Pancreas (tissue), 10 donors: ENCODE measurements at places on chromosomes 16 and 17.
A peak's percentile ranks its signal among the peaks of the same experiment; 100 is the strongest.

DNA sequence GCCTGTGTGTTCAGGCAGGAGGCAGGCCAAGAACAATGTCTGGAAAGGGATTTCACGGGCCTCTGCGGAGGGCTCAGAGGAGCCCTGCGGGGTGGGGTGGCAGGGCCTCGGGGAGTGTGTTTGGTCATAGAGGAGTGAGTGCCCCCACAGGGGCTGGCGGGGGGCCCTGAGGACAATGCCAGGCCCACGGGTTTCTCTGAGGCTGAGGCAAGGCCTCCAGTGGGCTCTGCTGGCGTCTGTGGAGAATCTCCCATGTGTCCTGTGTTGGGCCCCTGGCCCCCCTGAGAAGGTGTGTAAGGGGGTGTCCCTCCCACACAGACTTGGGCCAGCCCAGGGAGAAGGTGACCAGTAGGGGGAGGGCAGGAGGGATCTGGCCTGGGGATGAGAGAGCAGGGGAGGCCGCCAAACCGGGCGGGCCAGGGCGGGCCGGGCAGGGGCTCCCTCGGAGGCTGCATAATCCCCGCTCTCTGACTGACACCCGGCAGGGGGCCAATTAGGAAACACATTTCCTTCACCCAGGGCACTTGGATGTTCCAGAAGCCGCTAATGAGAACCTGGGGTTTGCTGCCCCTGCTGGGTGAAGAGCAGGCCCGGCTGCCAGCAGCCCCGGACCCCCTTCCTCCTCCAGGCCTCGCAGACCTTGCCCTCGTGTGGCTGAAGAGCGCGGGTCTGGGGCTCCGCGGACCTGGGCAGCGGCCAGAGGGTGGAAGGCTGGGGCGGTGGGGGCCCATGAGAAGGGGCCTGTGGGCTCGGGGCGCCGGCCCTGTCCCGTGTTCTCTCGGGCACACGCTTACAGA is 204.2 kb downstream of the NTN1 start:
- no peak for DNase-seq

DNA sequence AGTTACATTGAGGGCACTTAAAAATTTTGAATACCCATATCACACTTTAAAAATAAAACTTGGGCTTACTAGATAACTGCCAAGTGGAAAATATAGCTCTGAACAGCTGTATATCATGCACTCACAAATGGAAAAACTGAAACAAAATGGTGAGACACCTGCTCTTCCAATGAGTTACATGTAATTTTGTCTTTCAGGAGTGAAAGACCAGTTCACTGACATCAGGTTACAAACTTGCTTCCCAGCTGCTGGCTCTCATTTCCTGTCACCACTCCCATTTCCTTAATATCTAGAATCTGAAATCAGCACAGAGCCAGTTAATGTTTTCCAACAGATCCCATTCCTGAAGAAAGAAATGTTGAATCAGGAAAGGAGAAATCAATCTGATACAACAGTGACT is 10.8 kb downstream of the CSNK2A2 start:
- DNase-seq = no peak

DNA sequence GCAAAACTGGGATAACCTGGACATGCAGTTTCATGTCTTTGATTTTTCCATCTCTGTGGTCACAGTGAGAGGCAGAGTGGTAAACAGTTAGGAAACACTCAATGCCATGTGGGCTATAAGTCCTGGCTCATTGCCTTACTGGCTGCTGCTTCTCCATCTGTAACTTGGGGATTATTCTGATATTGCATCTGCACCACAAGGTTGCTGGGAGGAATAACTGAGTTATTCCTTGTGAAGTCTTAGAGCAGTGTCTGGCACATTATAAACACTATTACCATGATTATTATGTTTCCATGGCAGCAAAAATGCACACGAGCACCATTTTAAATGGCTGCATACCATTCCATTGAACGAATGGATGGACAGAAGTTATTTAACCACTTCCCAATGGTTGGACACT is 111.7 kb upstream of the CDH5 start:
- DNase-seq = no peak

DNA sequence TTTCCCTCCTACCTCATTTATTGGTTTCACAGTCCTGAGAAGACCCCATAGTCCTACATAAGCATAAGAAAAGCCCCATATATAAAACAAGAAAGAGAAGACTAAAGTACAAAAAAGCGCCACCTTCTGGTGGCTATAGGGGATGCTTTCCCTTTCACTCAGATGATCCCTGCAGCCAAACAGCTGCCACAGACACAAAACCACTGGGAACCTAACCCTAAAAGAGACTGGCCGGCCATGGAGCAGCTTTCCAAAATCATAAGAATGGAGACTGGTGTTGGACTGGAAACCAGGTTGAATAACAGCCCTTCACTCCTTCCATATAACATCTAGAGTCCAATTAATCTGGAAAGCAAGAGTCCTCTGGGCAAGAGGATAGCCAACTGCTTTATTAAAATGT is 11.4 kb downstream of the DYNC1LI2 start:
- no peak for DNase-seq

- peak; percentile 77 for DNase-seq
These were observed at the start of gene FN3K for GRCh38 chr17:82734987-82735866. FN3K (plus strand) TSS chr17:82735615; CDS start chr17:82735637, 22 bp downstream.

- DNase-seq = no peak
These were observed 38.9 kb downstream of the COX4I1 start for GRCh38 chr16:85838381-85838780.

DNA sequence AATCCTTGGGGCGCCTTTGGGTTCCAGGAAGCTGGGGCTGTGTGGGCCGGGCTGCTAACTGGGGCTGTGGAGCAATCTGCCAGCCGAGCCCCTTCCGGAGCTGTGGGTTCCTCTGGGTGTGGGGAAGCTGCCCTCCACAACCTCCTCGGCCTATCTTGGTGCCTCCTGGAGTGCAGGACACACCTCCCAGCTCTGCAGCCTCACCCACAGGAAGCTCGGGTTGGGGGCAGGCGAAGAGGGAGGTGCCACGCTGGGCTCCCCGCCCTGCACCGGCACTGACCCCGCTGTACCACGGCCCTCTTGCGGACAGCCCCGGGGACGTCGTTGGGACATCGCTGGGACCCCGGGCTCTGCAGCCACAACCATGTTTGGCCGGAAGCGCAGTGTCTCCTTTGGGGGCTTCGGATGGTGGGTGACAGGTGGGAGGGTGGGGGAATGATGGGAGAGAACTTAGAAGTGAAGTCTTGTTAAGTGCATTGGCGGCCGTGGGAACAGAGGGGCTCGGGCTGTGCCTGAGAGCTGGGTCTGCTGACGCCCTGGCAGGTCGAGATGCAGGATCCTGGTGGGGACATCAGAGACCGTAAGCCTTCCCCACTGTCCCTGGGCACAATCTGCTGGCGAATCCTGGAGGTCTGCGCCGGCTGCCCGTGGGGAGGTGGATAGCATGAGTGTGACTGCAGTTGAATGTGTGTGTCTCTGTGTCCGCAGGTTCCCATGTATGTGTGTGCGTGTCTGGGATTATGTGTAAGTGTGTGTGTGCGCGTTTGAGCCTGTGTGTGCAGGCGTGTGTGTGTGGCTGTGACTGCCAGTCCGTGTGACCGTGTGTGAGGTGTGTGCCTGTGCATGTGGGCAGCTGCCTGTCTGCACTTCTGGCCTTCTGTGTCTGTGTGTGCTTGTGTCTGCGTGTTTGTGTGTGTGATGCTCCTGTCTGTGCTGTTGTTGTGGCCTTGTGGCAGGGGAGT is at the start of gene RAP1GAP2:
RAP1GAP2 (plus strand) TSS at position 275 of the 962 bp plus-strand sequence; CDS start at position 365, 90 bp downstream.
- DNase-seq = no peak

GRCh38 chr17:45311760-45312476 is 4.9 kb downstream of the MAP3K14 start:
- DNase-seq = peak; percentile 85

- DNase-seq = no peak
These were observed 10.7 kb downstream of the SGSM2 start for GRCh38 chr17:2347805-2348685.

DNA sequence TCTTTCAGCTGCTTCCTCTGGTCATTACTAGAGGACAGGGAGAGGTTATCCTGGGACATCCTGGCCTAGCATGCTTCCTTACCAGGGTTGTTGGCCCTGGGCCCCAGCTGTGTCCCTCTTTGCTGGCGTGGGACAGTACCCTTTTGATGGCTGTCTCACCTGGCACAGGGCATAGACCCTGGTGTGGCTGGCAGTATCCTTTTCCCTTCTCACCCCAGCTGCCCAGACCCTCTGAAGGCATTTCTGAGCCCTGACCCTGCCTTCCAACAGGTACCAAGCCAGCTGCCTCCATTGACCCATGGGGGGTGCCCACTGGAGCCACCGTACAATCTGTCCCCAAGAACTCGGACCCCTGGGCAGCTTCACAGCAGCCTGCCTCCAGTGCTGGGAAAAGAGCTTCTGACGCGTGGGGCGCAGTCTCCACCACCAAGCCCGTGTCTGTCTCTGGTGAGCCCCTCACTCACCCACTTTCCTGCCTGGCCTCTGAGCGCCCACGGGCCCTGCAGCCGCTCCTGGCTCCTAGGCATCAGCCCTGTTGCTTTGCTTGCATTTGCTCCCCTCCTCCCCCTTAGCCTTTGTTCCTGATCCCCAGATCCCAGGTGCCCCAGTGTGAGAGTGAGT is 34.0 kb downstream of the B9D1 start:
- no peak for DNase-seq

DNA sequence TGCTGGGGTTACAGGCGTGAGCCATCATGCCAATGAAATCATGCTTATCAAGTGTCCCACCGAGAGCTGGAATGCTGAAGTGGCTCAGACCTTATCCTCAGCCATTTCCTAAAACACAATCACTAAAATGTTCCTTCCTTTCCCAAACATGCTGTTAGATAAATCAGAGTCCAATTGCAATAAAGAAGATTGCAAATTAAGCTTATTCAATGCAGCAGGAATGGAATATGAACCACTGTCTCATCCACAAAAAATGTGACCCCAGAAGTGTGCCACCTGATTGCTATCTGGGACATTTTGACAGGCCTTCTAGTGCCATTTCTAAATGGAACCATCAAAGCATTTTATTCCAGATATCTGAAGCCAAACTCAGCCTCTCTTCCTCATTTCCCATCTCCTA is 205.5 kb upstream of the CDH11 start:
- DNase-seq = no peak

GRCh38 chr16:55289353-55289752 is 34.6 kb upstream of the IRX6 start:
- DNase-seq = no peak

DNA sequence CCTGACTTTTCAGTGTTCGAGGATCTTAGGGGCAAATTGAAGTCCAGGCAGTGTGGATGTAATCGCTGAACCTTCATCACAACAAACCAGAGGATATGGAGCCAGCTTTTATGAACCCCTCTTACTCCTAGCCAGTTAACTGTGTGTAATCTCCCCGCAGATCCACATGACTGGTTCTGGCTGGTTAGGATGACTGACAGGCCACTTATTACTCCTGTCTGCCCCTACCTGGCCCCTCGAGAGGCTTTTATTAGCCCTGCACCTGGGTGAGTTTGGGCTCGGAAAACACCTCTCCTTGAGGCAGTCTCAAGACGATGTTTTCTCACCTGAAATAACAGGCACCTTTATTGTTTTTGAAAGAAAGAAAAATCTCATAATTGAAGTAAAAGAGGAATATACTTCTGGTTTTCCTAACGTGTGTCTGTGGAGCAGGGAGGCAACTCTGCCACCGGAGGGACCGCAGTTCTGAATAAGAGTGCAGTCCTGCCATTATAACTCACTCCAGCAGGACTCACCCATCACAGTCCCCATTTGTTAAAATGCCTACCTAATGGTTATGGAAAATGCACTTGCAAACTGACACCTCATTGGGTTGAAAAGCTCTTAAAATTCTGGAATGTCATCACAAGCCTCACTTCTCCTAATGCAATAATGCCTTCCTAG is 291.9 kb upstream of the N4BP1 start:
- DNase-seq = no peak

DNA sequence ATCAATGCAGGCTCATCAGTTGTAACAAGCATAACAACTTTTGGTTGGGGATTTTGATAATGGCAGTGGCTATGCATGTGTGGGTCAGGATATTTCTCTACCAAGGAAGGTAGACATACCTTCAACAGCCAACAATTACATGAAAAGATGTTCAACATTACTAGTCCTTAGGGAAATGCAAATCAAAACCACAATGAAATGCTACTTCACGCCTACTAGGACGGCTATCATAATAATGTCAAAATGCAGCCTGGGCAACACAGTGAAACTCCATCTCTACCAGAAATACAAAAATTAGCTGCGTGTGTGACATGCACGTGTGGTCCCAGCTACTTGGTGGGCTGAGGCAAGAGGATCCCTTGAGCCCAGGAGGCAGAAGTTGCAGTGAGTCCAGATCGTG is 7.3 kb upstream of the SLC5A10 start:
- no peak for DNase-seq

DNA sequence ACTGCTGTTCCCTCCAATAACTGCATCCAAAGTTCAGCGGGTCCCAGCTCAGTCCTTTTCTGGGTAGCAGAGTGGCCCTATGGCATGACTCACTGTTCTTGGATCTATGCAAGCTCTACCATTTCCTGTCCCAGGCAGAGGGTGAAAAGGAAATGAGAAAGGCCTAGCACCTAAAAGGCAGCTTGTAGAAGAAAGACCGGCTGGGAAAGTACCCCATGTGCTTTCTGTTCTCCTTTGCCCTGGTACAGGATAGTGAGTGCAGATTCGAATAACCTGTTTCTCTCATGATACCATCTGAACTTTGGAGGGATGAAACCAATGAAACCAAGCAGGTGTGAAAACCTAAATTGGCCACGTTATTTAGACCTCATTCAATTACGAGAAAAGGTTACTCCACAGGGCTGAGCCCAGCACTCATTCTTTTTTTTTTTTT is 12.7 kb upstream of the HASPIN start:
- DNase-seq = no peak

- no peak for DNase-seq
These were observed 372.5 kb downstream of the SNX29 start for GRCh38 chr16:12348733-12349704.

DNA sequence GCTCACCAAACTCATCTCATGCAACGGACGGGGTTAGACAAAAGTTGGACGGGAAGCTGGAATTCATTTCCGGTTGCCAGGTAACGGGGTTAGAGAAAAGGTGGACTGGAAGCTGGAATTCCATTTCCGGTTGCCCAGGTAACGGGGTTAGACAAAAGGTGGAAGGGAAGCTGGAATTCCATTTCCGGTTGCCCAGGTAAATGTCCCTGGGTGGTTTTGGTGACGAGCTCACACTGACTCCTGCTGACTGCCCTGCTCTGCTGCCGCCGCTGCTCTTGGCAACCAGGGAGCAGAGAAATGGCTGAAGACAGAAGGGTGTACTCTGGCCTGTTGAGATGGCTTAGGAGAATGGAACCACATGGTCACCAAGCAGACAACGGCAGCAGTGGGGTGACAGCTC is 170.3 kb upstream of the RPH3AL start:
- no peak for DNase-seq

GRCh38 chr17:12605222-12605621 is 60.5 kb upstream of the MYOCD start:
- DNase-seq = no peak

GRCh38 chr16:54422159-54422558 is 135.6 kb upstream of the IRX3 start:
- peak; percentile 12 for DNase-seq

DNA sequence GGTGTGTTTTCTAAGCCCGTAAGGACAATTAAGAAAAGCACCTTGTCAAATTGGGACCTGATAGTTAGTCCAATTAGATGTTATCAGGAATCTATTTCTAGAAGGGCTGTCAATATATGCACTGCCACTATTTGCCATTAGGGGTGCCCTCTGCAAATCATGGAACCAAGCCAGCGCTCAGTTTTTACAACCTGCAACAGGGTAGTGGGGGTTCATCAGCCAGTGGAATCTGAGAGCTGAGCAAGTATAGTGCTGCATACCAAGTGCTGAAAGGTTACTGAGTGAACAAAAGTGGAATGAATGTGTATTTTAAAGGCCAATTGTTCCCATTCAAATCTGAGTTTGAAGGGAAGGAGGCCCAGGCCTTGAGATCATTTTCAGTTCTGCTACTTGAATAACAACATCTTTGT is 10.4 kb downstream of the PRR11 start:
- DNase-seq = peak; percentile 18
